ENCODE measurements at places on chromosomes 4 and X.

DNA sequence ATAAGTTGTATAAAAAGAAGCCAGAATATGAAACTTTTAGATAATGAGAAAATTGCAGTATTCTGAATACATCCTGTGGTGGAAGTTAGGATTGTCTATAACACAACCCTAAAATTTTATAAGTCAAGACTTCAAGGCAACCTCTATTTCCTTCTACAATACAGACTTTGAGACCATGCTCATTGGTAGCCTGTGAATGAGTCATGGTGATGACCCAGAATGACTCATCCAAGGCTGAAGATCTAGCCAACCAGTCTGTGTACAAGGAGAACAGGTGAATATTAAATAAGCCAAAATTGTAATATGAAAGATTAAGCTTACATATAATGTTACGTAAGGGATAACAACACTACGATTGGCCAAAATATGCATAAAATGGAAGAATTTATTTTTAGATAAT is 475.9 kb upstream of the GALNT7 start:
- DNase-seq = no peak

DNA sequence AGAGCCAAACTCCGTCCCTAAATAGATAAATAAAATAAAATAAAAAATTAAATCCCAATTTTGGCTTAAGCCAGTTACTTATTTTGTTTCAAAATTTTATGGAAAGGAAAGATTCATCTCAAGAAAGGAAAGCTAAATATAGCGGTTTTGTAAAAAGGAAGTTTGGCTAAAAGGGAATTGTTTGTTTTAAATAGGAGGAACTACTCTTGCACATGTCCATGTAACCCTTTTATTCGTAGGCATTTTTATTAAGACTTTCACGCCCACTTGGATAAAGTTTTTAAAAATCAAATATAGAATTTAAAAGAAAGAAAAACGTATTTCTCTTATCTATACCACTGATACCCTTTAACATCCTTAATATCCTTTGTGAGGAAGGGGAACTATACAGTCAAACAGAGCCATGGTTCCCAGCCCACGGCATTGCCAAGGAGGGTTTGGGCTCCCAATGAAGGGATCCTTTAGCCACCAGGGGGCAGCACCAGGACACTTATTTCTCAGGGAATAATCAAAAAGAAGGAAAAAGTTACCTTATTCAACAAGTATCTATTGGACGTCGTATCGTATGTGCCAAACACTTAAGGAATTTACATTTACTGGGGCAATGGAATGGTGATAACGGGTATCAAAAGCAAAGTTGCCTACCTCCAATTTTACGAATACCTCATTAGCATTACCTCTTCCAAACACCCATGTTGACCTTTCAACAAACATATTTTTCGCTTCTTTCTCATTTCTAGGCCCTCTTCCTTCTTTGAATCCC is 27.7 kb downstream of the CDKN2AIP start:
- DNase-seq = peak; percentile 80

DNA sequence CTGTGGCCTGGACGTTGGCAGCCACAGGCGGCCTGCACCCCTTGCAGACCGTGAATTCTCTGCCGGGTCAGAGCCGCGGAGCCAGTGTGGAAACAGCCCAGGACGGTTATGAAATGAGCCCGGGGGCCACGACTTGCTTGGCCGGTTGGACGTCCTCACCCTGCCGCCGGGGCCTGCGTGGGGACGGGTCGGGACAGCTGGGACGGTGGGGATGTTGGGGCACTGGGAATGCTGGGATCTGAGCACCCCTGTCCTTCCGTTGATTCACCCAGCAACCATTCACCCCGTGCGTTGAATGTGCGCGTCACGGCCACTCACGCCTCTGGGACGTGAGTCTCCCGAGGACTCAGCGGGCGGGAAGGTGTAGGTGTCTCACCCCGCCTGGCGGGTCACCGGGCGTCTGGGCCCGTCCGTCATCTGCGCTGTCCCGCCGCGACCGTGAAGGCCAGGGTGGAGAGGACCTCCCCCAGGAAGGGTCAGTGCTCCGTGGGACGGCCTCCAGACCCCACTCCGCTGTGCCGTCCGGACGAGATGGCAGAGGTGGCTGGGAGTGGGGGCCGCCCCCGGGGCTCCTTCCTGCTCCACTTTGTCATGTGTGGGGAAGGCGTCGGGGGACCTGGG is 4.5 kb upstream of the PLCXD1 start:
- DNase-seq = no peak

- no peak for DNase-seq
These were observed 171.5 kb upstream of the FRG1 start for GRCh38 chr4:189769131-189769530.

All from cerebellar cortex (tissue), 1 donor.